ENCODE measurements at places on chromosomes 6 and 20.

DNA sequence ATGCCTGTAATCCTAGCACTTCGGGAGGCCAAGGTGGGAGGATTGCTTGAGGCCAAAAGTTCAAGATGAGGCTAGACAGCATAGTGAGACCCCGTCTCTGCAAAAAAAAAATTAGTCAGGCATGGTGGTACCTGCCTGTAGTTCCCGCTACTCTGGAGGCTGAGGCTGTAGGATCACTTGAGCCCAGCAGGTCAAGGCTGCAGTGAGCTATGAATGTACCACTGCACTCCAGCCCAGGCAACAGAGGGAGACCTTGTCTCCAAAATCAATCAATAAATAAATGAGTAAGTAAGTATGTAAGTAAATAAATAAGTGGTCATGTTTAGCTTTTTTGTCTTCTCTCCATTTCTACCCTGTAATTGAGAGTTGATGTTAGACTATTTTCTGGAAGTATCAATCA is 336.8 kb downstream of the FARS2 start:
- no peak for DNase-seq

- DNase-seq, result no peak
Measured at GRCh38 chr6:162029873-162030576, 697.5 kb downstream of the PRKN start.

DNA sequence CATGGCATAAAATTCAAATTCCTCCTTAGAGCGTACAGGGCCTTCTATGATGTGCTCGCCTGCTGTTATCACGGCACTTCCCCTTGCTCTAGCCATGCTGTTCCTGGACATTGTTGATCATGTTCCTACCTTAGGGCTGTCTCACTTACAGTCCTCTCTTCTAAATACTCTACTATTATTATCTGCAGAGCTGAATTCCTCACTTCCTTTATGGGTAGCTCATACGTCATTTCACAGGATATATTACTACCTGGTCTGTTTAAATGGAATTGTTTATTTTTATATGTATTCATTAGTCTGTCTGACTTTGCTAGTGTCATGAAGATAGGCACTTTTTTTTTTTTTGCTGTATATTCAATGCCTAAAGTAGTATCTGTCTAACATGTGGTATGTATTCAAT is 94.7 kb upstream of the FLRT3 start:
- no peak for DNase-seq

DNA sequence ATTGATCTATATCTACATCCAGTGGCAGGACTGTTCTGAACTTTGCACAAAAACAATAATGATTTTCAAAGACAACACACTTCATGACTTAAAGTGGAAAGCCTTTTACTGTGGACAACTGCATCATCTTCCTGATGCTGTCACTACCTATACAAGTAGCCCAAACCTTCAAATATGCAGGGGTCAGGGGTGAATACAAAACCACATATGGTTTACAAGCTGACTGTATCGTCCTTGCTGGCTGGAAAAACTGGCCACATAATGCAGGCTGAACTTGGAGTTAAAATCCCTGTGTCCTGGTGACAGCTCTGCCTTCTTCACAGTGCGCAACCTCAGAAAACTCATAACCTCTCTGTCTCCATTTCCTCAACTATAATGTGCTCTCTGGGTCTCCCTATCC is 128.9 kb downstream of the GMDS start:
- no peak for DNase-seq

- DNase-seq, result no peak
Measured at GRCh38 chr6:7894262-7895124, 16.1 kb downstream of the TXNDC5 start.

DNA sequence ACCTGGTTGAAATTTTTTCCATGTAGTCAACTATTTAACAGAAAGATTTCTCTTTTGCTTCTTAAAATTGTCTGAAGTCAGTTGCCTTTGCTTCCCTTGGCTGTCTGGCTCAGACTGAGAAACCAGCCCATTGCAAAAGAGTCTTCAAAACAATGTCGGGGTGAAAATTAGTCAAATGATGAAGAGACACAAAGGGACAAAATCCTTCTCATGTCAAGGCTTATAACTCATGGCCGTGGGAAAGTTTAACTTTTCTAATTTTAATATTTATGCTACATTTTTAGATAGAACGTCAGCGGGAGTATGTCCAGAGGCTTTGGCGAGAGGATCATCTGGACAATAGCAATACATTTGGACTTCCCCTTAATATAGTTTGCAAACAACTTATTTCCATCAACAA is 127.2 kb downstream of the CD164 start:
- DNase-seq, result no peak

GRCh38 chr6:169958510-169958909 is 207.1 kb downstream of the ERMARD start:
- no peak for DNase-seq

DNA sequence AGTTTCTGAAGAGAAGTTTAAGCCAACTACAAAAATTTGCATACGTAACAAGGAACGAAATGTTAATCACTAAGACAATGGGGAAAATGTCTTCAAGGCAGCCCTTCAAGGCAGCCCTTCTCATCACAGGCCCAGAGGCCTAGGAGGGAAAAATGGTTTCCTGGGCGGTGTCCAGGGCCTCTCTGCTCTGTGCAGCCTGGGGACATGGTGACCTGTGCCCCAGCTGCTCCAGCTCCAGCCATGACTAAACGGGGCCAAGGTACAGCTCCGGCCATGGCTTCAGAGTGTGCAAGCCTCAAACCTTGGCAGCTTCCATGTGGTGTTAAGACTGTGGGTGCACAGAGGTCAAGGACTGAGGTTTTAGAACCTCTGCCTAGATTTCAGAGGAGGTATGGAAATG is 325.1 kb downstream of the FRK start:
- no peak for DNase-seq

- DNase-seq, result no peak
Measured at GRCh38 chr20:57612916-57613315, 7.3 kb downstream of the ZBP1 start.

DNA sequence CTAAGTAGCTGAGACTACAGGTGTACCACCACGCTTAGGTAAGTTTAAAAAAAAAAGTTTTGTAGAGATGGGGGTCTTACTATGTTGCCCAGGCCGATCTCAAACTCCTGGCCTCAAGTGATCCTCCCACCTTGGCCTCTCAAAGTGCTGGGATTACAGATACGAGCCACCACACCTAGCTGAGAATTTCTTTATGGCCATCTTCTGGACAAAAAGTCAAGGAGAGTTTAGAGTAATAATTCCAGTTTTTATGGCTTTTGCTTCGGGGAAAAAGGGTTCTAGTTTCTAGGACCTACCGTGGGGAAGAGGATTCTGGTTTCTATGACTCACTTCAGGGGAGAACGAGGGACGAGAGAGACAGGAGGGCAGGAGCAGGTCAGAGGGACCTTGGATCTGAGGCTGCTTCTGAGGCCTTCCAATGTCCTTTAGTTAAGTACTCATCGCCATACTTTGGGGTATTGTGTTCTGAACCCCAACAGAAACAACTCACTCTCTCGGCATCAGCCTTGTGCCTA is 69.3 kb upstream of the IER3 start:
- no peak for DNase-seq

DNA sequence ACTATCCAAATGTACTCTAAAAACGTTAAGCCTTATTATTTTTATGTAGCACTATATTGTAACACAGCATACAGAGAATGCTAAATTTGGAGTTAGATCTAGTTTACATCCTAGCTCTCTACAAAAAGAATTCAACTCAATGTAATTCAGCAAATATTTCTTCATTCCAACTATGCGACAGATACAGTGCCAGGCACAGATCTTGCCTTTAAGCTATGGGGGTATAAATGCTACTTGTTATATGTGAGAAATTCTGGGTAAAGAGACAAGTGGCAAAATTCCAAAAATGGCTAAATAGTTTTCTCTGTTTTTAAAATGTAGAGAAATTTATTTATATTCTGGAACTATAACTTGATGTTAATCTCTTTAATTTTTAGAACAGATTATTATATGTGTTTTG is 63.2 kb downstream of the SEL1L2 start:
- DNase-seq, result no peak

DNA sequence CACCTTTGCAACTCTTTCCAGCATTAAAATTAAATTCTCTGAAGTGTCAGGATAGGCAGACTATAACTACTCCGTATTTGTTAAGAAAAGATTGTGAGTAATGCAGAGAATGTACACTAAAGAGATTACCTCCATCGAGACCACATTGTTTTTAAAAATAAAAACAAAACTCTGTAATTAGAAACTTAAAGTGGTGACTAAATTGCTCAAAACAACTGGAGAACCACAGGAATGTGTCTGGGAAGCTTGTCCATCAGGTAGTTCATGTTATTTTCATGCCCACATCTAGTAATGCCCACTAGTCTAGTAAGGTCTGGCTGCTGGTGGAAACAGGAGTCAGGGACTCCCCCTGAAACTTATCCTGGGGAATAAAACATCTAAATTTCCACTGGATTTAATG is 103.0 kb upstream of the FOXQ1 start:
- DNase-seq, result no peak

DNA sequence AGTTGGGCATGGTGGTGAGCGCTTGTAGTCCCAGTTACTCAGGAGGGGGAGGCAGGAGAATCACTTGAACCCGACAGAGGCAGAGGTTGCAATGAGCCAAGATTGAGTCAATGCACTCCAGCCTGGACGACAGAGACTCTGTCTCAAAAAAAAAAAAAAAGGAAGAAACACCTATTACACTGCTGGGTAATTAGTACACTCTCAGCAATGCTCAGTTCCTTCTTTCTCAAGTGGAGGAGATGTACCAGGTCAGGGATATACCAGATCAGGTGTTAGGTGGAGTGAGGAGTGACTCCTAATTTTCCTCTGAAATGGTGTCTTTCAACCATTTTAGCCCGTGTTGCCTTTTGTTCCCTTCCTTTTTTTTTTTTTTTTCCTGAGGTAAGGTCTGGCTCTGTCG is 30.0 kb upstream of the UBR2 start:
- no peak for DNase-seq
